ENCODE measurements at places on chromosomes 16 and 17. TPM values are rescaled to one million over a fixed set of nuclear protein-coding genes. Genes with fewer than 3 reads are reported as not detected.

Gene TNFSF13
- 1.7 TPM for total RNA-seq

DNA sequence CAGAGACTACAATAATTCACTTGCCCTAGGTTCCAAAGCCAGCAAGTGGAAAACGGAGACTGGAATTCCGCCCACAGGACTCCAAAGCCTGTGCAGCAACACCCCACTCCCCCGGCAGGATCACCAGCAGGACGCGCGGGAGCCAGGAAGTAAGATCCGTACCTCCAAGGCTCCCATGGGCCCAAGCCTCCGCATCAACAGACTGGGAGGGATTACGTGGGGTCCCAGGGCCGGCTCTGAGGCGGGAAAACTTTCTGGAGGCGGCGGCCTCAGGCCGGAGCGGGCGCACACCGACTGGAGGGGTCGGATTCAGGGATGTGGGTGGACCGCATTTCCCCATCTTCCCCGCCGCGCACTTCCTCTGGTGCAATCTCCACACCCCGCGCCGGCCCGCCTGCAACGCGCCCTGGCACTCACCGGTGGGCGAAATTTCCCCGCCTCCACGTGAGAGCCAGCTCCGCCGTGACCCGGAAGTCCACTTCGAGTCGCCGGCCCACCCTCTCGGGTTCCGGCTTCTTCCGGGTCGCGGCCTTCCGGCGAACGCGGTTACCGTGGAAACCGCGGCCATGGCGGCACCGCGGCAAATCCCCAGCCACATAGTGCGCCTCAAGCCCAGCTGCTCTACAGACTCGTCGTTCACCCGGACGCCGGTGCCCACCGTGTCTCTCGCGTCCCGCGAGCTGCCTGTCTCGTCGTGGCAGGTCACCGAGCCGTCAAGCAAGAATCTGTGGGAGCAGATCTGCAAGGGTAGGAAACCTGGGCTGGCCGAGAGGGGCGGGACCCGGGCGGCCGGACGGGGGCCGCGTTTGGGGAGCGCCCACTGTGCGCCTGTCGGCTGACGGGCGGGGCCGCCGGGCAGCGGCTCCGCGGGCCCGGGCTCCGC is at the start of the genes IQCK and KNOP1:
Gene IQCK, plus strand, starts transcription at position 531 of the 883 bp plus-strand sequence. Its CDS starts 36 bp downstream, at position 567.
Gene KNOP1, minus strand, starts transcription at position 487 of the 883 bp plus-strand sequence. CDS start 3,192 bp downstream, outside the sequence.
- DNase-seq, result peak; percentile 92

- DNase-seq, result peak; percentile 72
Measured at GRCh38 chr16:69561901-69562300, 3.9 kb upstream of the NFAT5 start.

DNA sequence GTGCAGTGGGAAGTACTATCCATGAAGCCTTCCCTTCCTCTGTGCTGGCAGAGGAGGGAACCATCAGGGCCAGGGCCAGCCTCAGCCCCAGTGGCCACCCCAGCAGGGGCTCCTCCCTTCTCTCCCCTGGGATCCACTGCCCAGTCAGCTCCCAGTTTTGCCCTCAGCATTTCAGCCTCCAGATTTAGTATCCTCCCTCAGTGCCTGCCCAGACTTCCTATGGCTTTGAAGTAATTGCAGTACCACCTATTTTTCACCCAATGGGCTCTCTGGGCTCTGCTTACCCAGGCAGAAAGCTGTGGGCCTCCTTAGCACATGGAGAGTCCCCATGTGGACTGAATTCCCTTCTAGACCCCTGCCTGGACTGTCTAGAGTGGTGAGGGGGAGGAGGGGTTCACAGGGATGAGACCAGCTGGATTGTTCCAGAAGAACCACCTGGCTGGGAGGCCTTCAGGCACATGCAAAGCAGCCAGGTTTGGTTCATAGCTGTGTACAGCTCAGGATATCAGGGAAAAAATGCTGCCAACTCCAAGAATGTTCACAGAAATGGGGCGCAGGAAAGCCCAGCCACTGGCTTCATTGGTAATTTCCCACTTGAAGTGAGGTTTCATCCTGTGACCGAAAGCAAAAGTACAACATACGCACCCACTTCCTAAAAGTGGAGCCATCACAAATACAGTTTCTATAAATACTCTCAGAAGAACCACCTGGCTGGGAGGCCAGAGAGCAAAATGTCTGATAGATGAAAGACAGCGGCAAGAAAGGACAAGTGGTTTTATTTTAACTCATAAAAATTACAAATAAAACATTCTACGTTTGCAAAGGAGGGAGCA is 15.2 kb upstream of the HERPUD1 start:
- DNase-seq, result no peak

Gene CES5A
- not detected for total RNA-seq

Gene FZD2
- total RNA-seq, result not detected

DNA sequence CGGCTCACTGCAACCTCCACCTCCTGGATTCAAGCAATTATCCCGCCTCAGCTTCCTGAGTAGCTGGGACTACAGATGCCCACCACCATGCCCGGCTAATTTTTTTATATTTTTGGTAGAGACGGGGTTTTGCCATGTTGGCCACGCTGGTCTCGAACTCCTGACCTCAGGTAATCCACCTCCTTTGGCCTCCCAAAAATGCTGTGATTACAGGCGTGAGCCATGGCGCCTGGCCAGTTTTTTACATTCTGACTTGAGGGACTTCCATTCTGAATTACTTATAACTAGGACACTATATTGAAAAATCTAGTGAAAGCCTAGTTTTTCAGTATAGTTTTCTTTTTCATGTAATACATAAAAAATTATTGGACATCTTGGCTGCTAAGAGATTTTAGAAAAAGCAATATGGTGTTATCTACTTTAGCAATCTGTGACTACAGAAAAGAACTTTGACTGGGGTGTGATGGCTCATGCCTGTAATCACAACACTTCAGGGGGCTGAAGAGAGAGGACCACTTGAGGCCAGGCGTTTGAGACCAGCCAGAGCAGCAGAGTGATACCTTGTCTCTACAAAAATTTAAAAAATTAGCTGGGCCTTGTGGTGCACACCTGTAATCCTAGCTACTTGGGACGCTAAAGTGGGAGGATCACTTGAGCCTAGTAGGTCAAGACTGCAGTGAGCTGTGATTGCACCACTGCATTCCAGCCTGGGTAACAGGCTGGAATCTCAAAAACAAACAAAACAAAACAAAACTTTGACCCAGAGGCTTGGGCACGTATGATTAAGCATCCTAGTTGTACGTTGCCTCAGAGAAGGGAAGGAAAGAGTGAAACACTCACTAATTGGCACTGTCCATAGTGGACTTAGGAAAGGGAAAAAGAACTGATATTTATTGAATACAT is 26.8 kb upstream of the GOSR1 start:
- peak; percentile 94 for DNase-seq

DNA sequence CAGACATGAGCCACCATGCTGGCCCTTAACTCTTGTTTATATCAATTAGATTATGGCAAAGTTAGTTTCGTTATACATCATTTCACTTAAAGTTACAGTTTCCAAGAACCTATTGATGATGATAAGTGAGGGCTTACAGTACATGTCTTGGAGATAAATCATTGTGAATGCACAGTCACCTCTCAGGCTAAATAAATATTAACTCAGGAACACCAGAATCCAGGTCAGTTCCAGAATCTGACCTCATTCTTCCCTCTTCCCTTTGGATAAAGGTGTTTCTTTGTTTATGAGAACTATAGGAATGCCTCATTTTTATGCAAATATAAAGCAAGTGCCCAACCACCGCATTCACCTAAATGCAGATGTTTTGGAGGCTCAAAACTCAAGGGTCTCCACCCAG is 48.4 kb upstream of the CRYM start:
- DNase-seq, result peak; percentile 73

Gene RNF222
- not detected for total RNA-seq

DNA sequence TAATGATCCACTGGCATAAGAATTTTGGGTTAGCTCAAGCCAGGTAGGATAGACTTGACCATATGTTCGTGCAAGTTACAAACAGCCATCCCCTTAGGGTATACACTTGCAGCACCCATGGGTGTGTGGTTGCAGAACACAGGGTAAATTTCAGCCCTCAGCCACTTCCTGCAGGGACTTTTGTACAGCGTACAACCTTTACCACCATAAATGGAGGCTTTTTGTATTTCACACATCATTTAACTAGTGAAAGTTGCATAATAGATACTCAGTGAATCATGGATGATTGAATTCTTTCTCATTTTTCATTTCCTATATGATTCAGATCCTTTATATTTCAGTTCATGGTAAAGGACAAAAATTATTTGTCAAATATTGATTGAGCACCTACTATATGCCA is 473.9 kb downstream of the CDH13 start:
- no peak for DNase-seq

GRCh38 chr17:4438162-4438944 is 4.6 kb downstream of the SPNS3 start:
- peak; percentile 36 for DNase-seq

Gene OR1A1
- not detected for total RNA-seq

- DNase-seq, result no peak
Measured at GRCh38 chr16:57023541-57024249, 34.3 kb downstream of the NLRC5 start.

Gene KRT9
- not detected for total RNA-seq

- DNase-seq, result no peak
Measured at GRCh38 chr16:51133688-51134087, 17.4 kb downstream of the SALL1 start.

Gene IRX3
- total RNA-seq, result 16.4 TPM
